Mammary epithelial cell (primary cell): ENCODE measurements at places on chromosomes 11 and 22. TPM values are rescaled to one million over a fixed set of nuclear protein-coding genes. Genes with fewer than 3 reads are reported as not detected.

The DEFB131B gene
- total RNA-seq, result not detected

The YPEL4 gene
- 0.24 and 0.35 TPM in 2 replicates for total RNA-seq

The SART1 gene
- 16.5 TPM for total RNA-seq

The KRTAP5-7 gene
- total RNA-seq, result not detected

- DNase-seq, result no peak
Observed at GRCh38 chr11:120941000-120941399, 82.9 kb upstream of the TBCEL start.
